Astrocyte of the hippocampus (primary cell): ENCODE measurements at places on chromosomes 2 and 18.

DNA sequence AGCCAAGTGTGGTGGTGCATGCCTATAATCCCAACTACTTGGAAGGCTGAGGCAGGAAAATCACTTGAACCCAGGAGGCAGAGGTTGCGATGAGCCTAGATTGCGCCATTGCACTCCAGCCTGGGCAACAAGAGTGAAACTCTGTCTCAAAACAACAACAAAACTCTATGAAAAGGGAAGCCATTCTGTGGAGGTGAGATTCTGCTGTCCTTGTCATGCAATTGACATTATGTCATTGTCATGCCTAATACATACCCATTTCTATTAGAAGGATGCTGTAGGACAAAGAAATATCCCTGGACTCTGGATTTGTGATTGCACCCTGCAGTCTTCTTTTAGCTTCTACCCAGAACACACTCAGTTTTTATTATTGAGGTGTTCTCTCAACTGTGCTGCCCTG, 8.6 kb downstream of the RASGRP3 start:
- no peak for DNase-seq

GRCh38 chr2:96427917-96428316, 77.2 kb downstream of the NEURL3 start:
- peak; percentile 69 for DNase-seq

DNA sequence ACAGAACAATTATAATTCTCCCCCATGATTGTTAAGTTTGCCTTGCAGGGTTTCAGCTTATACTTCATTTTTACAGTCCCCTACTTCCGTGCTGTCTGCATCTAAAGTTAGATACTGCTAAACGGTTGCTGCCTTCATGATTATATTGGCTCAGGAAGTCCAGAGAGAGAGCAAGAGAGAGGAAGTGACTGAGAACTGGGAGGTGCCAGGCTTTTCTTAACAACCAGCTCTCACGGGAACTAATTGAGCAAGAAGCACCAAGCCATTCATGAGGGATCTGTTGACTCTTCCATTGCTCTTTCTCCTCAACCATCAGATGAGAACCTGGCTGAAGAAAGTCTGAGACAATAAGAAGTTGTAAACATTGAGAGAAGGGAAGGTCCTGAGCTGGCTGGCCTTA, 125.5 kb upstream of the SIX2 start:
- no peak for DNase-seq

GRCh38 chr18:11851806-11852337, 659 bp downstream of the CHMP1B start:
- DNase-seq: peak; percentile 64

DNA sequence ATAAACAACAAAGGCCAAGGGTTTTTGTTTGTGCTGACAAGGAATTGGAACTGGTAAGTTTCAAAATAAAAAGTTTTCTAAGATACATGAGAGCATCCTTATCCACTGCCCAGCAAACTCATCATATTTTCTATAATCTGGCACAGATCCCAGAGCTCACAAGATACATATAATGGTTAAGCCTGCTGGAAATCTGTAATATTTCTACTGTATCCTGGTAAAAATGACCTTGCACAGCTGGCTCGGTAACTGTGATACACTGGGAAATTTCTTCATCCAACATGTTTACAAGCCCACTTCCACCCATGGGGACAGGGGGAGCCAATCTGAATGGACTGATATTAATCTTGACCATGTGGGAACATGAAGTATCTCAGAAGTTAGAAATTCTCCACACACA, 425.4 kb upstream of the MMADHC start:
- DNase-seq: no peak

GRCh38 chr2:74481961-74482800, 617 bp downstream of the CCDC142 start:
- no peak for DNase-seq

- DNase-seq: no peak
These were observed 44.9 kb upstream of the TAF4B start for GRCh38 chr18:26181343-26181826.

GRCh38 chr18:12839526-12840196, 44.4 kb downstream of the PTPN2 start:
- no peak for DNase-seq

- no peak for DNase-seq
These were observed 25.6 kb upstream of the GTF2A1L start for GRCh38 chr2:48592067-48592466.

DNA sequence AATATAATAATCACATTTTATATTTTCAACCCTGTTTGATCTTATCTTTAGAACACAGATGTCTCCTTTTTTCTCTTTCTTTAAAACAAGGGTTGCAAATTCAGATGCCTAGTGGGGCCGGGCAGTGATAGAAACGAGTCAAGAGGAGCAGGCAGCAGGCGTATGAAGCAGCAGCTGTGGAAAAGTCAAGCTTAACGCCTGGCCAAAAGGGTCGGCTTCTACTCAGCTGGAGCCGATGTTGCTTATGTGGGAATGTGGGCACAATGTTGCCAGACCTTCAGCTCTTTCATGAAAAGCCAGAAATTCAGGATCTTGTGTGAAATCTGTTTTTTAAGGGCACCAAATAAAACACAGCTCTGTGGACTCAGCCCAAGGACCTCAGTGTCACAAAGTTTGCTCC, 642.7 kb downstream of the ARHGAP15 start:
- no peak for DNase-seq

DNA sequence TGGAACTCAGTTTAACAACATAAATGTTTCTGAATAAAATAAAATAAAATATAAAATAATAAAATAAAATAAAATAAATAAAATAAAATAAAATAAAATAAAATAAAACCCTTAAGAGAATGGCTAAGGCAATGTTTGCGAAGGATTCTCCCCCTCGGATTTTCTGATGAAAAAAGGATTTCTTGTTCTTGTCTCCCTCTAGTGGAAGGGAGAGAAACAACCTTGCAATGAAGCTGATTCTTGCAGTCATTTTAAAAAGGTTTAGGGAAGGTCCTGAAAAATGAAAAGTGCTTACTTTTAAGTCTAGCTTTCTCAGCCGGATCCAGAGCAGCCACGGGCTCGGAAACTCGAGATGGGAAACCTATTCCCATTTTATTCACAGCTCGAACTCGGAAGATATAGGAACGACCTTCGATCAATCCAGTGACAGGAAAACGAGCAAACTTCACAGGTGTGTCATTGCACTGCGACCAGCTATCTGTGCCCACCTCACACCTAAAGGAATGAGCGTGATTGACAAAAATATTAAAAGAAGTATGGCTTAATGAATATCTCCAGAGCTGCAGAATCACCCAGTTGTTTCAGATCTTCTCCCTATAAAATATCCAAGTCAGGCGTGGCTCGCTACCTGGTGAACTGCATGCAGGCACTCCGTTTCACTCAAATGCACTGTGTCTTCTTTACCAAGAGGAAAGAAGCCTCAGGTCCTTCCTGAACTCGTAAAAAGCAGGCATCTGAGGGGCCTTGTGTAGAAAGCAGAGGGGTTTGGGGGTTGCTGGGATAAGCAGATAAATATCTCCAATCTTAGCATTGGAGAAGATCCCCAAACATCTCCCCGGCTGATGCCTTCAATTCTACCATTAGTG, 68.1 kb downstream of the MYOM1 start:
- peak; percentile 36 for DNase-seq

DNA sequence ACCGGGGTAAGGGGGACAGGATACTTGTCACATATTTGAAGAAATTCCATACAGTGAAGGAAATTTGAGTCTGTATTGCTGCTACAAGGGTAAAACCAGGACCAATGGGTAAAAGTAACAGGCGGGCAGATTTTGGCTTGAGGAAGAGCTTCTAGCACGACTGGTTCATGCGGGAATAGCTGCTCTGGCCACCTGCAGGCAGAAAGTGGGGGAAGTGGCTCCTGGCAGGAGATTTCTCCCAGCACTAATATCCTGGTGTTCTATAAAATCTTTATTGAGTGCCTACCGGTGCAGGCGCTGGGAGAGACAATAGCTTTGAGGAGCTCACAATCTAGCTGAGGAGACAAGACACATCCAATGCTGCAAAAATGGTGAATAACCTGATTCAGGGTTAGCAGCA, 198.5 kb downstream of the LOXHD1 start:
- DNase-seq: no peak

GRCh38 chr18:30522288-30522929, 520.1 kb downstream of the DSC3 start:
- no peak for DNase-seq

DNA sequence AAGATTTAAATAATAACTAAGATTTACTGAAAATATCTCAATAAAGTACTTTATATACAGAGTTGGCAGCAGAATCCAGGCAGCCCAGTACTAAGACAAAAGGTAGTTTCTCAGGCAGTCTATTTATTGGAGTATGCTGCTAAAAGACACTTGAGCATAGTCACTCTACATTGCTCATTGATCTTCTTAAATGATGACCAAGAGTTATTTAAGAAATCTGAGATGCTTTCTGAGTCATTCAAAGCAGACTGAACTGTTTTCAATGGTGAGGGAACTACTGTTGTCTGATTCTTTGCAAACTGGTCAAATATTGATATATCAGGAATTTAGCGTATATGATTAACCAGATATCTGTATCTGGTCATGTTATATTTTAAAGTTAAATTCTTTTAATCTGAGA, 133.6 kb downstream of the PHLPP1 start:
- no peak for DNase-seq

DNA sequence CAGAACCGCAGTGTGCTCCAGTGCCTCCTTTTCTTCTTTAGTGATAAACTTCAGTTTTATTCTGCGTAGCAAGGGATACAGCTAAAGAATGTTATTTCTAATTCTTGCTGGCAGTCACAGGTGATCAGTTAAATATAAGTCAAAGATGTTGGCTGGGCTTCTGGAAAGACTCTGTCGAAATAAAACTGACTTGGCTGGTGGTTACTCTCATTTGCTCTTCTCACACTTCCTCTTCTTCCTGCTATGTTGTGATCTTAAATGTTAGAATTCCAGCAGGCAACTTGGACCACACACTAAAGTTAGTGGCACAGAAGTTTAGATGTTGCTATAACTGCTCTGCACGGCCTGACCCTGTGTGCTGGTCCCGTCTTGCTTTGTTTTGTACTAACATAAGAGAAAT, 278.6 kb downstream of the CDH19 start:
- DNase-seq: no peak

DNA sequence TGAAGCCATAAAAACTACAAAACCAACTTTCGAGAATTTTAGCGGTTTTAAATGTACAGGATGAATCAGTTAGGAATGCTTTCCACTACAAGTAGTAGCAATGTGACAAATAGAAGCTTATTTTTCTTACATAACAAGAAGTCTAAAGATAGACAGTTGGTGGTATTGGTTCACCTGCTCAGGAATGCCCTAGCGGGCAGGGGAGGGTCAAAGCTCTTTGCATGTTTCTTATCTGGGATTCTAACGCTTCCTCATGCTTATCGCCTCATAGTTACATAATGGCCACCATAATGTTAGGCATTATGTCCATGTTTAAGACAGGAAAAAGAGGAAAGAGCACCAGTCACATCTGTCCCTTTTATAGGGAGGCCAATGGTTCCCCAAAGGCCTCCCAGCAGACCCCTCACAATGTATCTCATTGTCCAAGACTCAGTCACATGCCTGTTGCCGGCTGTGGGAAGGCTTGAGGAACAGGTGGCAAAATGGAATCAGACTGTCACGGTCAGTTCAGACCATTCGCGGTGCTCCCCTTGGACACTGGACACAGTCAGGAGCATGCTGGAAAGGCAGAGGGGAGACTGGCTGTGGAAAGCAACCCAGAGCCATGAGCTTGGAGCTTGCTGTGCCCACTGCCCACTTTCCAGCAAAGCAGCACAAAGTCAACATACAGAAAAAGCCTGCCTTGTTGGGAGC, 69.4 kb upstream of the ODC1 start:
- no peak for DNase-seq

DNA sequence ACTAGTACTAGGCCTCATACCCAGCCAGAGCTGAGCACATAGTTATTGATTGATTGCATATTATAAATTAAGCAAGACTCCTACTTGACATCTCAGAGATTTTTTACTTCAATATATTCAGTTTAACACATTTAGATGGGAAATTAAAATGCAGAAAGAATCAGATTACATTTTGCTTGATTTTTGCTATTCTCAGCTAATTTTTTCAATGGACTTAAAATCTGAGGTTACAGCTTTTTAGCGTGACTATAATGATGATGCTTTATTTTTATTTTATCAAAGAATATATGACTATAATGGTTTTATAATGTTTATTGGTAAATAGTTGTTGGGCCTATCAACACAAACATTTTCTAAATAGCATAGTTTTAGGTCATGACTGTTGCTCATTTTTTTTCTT, 493.0 kb upstream of the CNTNAP5 start:
- no peak for DNase-seq

DNA sequence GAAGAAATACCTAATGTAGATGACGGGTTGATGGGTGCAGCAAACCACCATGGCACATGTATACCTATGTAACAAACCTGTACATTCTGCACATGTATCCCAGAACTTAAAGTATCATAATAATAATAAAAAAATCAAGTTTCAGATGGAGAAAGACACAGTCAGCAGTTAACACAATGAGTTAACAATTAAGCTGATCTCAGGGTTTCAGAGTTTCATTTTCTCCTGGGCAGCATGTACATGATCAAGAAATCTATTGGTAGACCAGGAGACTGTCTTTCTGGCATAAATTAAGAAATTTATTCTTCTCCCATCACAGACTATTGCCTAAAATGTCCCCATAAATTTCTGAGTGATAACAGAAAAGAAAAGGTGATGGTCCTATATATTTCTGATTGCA, 155.3 kb downstream of the RAD51AP2 start:
- no peak for DNase-seq

DNA sequence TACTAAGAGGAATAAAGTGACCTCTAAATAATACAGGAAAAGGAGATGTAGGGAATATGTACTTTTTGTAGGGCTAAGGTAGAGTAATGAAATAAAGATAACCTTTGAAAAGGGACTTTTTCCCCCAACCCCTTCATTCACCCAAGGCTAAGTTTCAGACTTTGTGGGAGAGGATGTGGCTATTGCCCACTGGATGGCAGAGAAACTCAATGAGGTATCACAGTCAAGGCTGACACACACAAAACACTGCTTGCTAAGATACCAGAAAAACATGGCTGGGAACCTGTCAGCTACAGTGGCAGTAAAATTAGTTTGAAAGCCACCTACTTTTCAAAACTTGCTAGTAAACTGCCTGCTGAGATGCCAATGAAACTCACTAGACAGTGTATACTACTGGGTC, 158.8 kb upstream of the WDSUB1 start:
- no peak for DNase-seq

- DNase-seq: peak; percentile 48
These were observed 10.7 kb downstream of the PIK3C3 start for GRCh38 chr18:41965634-41966255.

DNA sequence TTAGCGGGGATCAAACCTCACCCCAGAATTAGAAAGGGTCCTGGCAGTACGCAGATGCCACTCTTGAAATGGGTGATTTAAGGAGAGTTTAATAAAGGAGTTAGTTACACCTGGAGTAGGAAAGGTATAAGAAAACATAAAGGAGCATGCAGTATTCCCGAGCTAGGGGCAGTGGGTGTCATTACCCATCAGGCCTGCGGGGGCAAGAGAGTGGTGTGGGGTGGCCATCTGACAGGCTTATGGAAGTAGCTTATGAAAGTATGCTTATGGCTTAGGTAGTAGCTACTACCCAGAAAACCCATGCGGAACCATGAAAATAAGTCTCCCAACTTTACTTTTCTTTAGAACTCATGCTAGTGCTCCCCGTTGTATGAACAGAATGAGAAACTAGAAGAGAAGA, 568.9 kb upstream of the ACVR2A start:
- no peak for DNase-seq
